Kidney epithelial cell (primary cell): ENCODE measurements at places on chromosomes 12 and 14. TPM values are rescaled to one million over a fixed set of nuclear protein-coding genes. Genes with fewer than 3 reads are reported as not detected.

Gene PFDN5
- 291 and 301 TPM in 2 replicates for total RNA-seq

Gene CCDC196
- total RNA-seq = not detected in 2 replicates

Gene SYT1
- total RNA-seq = 7.4 and 8.8 TPM in 2 replicates

Gene DAO
- not detected in 2 replicates for total RNA-seq

Gene GUCY2C
- total RNA-seq = not detected in 2 replicates

Gene SPX
- 7.5 and 9.4 TPM in 2 replicates for total RNA-seq

Gene LRRK2
- 0.63 and 0.75 TPM in 2 replicates for total RNA-seq
